ENCODE measurements at places on chromosomes 12 and 14. TPM values are rescaled to one million over a fixed set of nuclear protein-coding genes. Genes with fewer than 3 reads are reported as not detected.

GRCh38 chr12:96047229-96048211, 12.1 kb upstream of the LTA4H start:
- DNase-seq: peak; percentile 83

GRCh38 chr14:70882776-70883492, 24.3 kb upstream of the PCNX1 start:
- no peak for DNase-seq

IFI27L2 gene
- total RNA-seq: 98.0 TPM

- no peak for DNase-seq
These were observed 54.1 kb downstream of the BEGAIN start for GRCh38 chr14:100532906-100533655.

DNA sequence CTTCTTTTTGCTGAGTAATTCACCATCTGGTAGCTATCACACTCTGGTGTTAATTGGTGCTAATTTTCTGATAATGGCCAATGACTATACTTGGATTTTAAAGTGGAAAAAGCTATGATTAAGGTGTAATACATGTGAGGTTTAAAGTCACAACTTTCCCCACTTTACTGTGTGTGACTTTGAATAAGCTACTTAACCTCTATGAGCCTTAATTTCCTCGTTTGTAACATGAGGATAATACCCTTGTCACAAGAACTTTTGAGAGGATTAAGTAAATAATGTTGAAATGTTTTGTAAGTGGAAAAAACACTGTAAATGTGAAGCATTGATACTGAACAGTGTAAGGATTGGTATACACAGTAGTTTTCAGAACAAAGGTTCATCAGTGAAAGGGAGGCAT, 65.3 kb downstream of the MSRB3 start:
- DNase-seq: no peak

- DNase-seq: peak; percentile 91
These were observed 15.7 kb downstream of the TBX3 start for GRCh38 chr12:114668151-114668885.

DNA sequence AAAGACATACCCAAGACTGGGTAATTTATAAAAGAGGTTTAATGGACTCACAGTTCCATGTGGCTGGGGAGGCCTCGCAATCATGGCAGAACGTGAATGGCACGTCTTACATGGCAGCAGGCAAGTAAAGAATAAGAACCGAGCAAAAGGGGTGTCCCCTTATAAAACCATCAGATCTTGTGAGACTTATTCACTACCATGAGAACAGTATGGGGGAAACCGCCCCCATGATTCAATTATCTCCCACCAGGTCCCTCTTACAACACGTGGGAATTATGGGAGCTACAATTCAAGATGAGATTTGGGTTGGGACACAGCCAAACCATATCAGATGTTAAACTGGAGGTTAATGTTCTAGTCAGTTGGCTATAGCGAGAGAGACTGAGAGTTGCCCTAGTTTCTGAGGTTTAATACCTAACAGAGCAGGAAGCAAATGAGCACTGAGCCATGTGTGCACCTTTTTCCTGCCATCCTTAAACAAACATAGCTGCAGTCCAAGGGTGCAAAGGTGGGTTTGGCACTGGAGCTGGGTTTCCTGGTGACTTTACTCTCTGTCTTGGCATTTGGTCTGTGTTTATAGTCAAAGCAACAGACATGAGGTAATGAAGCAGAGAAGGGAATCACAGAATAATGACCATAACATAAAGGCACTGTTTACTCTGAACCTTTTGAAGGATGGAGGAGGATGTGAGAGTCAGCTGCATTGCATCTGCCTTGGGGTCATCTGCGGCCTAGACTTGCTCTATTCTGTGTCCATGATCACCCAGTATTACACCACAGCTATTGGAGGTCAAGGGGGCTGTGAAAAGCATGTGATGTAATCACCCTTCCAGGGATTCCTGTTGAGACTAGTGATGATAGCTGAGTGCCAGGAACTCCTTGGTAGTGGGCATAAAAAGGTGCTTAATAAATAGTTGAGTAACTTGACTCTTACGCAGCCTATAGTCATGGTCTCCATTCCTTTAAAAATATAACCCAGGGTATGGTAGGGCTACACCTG, 83.6 kb upstream of the USP44 start:
- no peak for DNase-seq

DNA sequence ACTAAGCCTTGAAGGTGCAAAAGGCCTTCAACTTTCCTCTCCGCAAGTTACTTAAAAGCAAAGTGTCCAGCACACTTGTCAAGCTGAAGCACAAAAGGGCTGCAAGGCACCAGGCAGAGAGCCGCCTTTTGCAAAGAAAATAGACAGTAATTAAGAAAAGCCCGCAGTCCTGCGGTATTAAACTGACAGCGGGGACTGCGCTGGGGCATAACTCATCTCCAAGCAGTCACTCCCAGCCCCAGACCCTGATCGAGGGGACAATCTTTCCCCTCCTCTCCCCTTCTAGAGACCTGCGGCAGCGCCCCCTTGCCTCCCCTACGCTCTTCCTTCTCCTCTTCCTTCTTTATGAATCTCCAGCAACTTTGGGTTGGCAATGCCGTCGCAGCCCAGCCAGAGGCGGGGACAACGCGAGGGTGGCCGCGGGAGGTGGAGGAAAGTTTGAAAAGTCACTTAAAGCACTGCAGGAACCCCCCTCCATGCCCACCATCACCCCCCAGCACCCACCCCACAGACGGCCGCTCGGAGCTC, 200.9 kb upstream of the CAND1 start:
- DNase-seq: no peak

MAP1LC3B2 gene
- total RNA-seq: not detected

DNA sequence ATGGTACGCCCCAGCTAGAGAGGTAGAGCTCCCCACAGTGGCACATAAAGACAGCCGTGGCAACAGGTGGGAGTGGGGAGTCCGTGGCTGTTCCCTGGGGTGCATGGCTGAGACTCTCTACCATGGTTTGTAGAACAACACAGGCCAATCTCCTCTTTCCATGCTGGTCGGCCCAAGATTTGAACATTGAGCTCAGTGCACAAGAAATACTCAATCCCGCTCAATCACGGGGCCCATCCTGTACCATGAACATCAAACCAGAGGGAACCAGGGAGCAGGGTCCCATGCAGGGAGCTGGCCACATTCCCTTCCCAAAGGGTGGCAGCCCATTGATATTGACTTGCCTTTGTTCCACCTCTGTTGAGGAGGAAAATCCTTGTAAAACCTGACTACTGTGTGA, 353.1 kb downstream of the DPF3 start:
- no peak for DNase-seq

DNA sequence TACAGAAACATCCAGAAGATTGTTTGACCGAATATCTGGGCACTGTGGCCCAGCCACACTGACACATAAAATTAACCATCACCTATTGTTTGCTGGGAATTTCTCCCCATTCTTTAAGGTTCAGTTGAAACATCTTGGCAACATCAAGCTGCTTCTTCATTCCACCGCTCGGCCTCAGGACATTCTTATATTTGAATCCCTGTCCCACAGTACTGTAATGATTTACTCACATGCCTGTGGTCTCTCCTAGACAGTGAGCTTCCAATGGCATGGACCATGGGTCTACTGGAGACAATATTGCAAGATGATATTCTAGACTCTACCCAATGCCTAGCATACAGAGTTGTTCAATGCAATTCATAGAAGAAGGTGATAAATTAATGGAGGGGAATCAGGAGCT, 56.1 kb downstream of the EMP1 start:
- no peak for DNase-seq

DNA sequence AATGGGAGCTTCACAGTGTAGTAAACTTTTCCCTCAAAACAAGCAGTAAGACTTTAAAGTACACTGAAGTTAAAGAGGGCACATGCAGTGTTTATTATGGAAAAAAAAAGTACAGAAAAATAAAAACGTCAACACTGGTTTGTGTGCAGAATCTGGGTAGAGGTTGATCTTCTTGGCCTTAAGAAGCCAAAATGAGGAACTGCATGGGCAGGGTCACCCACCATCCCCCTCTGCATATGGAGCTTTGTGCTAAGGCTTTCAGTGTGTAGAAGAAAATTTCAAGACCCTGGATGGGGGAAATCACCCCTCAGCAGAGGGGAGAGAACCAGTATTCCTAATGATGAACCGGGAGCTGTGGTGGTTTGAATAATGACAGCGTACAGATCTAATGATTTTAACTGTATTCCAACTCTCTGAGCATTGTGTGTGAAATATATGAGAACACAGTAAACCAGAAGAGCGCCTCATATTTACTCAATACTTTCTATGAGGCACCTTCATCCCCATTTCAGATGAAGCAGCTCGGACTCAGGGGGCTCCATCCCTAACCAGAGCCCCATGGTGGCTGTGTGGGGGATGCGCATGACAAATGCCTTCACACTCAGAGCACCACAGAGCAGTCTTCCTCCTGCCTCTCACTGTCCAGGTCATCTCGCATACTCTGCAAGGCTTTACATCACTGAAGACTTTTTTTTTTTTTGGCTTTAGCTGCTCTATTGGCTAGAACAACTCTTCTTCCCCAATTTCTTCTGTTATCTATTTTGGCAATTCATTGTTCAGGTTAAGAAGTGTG, 33.4 kb downstream of the ACADS start:
- no peak for DNase-seq

- no peak for DNase-seq
These were observed 88.3 kb downstream of the TESC start for GRCh38 chr12:117010693-117011451.

MARS1 gene
- 4,750 TPM for total RNA-seq

KRT6B gene
- not detected for total RNA-seq

- DNase-seq: no peak
These were observed 60.8 kb upstream of the EVL start for GRCh38 chr14:100004392-100004791.

- DNase-seq: no peak
These were observed 493 bp downstream of the HOXC5 start for GRCh38 chr12:54033106-54033979.

- no peak for DNase-seq
These were observed 35.6 kb upstream of the ITPR2 start for GRCh38 chr12:26868447-26869103.

DNA sequence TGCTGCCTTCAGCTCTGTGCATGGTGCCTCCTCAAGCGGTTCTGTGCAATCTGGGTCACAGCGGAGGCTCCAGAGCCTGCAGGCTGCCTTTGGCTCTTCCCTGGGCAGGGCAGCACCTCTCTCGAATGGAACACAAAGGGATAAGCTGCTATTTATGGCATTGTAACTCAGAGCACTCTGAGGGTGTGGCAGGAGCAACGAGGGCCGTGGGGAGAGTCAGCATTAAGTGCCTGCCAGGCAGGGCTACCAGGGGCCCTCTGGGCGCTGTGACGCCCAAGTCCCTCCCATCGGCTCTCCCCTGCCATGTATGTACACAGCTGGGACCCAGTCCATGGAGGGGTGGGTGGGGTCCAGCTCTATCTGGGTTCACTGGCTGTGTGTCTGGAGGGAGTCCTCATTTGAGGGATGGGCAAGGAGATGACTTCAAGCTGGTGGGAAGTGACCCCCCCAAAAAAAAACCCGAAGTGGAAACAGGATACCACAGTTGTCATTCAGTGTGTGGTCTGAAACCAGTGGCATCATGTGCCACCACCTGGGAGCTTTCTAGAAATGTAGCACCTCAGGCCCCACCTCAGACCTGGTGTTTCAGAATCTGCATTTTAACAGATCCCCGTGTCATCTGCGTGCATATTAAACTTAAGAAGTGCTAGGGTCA, 44.0 kb upstream of the OAS1 start:
- no peak for DNase-seq

GRCh38 chr14:85471744-85472143, 58.2 kb upstream of the FLRT2 start:
- peak; percentile 58 for DNase-seq

DNA sequence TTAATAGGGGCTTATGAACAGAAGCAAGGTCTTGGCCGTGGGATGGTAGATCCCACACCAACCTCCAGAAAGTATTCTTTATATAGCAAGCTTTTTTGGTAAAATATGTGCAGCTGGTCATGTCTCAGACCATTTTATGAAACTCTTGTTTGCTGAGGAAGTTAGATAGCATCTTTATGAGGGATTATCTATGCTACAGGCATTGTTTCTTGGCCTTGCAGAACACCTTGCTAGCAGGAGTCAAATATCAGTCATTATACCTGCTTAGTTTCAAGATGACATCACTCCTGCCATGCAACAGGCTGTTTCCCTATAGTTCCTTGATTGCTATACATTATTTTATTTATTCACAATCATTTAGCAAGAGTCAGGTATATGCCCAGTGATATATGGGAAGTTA, 84.8 kb upstream of the LRFN5 start:
- no peak for DNase-seq

GRCh38 chr14:100076606-100077005, 11.4 kb downstream of the EVL start:
- no peak for DNase-seq

AMN gene
- not detected for total RNA-seq

- DNase-seq: peak; percentile 57
These were observed 186.4 kb upstream of the PRMT8 start for GRCh38 chr12:3304436-3305165.

MGP gene
- not detected for total RNA-seq

DNA sequence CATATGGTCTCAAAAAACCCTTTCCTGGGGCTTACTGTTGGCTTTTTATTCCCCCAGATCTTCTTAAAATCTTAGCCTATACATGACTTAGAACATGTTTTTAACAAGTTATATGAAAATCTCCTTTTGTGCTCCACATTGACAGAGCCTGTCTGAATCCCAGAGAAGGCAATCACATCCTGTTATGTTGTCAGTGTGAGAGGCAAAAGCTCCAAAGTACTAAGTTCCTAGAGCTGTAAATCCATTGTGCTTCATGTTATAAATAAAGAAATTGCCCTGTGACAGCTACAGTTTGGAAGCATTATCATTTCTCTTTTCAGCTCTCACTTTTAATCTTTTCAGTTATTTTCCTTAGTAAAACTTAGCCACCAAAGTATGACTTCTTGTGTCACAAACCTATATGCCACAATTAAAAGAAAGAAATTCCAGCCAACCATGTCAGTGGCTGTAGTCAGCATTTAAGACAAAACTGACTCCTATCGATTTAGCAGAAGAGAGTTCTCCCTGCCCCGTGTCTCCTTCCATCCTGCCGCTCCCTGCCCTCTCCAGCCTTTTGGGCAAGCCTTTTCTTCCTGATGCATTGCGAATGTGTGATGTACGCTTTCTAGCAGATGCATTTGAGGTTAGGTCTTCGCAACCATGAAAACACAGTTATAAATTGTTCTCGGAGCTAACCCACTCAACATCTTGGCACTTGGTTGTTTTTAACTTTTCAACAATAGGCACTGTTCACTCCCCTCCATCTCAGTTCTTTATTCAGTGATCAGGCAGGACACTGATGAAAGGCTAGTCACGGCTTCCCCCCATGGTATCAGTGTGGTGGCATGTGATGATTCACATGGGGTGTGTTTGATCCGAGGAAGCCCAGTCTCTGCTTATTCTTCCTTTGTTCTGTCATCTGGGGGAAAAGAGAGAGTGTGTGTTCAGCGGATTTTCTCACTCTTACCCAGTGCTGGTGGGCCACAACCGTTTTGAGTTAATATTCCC, 143.5 kb downstream of the SSPN start:
- DNase-seq: peak; percentile 77

DNA sequence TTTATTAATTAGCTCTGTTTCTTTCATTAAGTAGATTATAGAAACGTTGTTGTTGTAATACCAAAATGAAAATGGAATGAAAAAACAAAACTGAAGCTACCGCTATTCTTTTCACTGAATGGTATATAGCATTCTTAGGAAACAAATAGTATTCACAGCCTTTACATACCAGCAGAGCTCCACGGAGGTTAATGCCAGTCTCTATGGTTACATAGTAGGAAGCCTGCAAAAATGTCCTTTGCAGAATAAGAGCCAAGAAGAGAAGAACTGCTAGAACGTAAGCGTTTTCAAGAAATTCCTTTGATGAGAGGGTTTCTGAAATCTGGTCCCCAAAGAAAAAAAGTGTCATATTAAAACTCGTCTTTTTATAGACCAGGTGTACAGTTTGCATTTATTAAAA, 30.6 kb downstream of the ABCC9 start:
- no peak for DNase-seq
